Stimulated activated CD8-positive, alpha-beta memory T cell treated with anti-CD3 and anti-CD28 coated beads, Interleukin-2, amount 100 ng/mL, for 1 hour (primary cell): ENCODE measurements at places on chromosomes 3 and 15.

- DNase-seq = no peak
Observed at GRCh38 chr3:65402597-65402996, 636.1 kb downstream of the MAGI1 start.

- no peak for DNase-seq
Observed at GRCh38 chr3:56704706-56705105, 21.6 kb upstream of the TASOR start.

DNA sequence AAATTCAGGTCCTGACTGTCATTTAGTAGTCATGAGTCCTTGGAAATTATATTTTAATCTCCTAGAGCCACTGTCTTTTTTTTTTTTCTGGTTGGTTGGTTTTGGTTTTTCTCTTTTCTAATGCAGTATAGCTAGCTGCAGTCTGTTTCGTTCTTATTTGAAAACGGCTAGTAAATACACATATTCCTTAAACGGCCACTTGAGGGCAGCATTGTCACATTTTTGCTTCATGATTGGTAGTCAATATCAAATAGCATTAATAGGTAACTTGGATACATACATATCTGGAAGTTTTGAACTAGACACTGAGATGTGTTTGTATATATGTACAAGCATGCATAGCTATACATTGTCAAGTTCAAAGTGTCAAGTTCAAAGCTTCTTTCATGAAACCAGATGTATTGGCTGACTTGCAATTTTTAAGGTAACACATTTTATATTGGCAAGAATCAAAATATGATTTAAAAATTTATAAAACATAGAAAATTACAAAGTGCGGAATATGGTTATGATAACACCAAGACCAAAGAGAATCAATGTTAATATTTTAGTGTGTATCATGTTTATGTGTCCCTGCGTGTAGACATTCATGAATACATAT is 22.5 kb downstream of the GABRA5 start:
- DNase-seq = peak; percentile 8

DNA sequence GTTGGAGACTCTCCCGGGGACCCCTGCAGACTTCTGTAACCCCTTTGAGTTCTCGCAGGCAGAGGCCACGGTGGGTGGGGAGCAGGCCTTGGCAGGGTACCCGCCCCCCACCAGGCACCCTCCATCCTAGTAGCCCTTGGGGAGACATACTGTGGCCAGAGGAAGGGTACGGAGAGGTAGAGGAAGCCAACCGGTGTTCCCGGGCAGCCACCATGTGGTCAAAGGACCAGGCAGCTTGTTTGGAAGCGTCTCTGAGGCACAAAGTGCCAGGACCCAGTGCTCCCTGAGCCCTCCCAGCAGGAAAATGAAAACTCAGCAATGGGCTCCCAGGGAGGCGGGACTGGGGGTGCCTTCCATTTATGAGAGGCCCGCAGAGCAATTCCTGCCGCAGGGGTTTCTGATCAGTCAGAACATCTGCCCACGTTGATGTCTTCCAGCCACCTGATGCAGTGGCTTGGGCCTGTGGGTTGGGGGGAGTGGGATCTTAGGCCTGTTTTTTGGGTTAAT is 53.0 kb upstream of the CGNL1 start:
- DNase-seq = no peak

DNA sequence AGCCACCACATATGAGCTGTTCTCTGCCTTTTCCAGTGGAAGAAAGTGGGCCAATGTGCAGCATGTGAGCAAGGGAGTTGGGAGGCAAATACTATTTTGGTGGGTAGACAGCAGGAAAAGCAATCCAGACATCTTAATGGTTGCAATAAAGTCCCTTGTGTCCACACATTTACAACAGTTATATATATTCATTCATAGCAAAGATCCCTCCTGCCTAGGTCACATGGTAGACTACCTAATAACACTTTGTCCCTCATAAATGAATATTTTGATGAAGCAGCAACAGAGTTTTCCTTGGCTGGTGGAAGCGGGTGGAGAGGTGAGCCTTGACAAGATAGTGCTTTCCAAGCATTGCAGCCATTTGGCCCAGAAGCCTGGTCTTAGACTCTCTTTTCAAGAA is 6.2 kb upstream of the NSMCE3 start:
- no peak for DNase-seq

DNA sequence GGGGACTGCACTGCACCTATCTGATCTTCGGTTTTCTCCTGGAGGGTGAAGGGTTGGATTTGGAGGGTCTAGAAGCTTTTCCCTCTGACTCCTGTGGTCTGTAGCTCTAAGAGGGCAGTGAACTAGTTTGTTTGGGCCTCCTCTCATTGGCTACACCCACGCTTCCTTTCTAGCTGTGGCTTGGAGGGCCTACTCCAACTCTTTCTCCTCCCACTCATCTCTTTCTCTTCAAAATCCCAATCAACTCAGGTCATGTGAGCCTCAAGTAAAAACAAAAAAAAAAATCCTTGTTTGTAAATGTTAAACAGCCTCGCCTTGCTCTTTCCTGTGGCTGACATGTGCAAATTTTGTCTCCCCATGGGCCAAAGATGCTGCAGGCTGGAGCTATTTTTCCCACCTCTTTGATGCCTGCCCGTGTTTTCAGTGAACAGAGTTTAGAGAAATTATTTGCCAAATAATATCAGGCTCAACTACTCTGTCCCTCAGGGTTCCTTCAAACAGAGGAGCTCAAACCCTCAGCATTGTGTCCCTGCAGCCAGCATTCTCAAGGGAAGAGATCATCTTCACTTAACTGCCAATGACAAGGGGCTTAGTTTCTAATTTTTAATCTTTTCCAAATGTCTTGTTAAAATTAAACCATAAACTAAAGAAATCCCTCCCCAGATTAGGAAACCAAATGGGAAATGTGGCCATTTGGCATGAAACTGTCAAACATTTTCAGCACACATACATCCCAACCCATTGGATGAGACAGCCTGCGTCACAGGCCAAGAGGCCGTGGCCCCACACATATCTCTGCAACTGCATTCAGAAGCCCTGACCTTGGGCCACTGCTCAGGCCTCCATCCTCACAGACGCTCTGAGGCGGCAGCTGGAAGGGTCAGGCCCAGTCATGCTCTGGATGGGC is 114.8 kb upstream of the THBS1 start:
- DNase-seq = no peak

GRCh38 chr15:88215066-88215648 is 41.4 kb downstream of the NTRK3 start:
- no peak for DNase-seq

DNA sequence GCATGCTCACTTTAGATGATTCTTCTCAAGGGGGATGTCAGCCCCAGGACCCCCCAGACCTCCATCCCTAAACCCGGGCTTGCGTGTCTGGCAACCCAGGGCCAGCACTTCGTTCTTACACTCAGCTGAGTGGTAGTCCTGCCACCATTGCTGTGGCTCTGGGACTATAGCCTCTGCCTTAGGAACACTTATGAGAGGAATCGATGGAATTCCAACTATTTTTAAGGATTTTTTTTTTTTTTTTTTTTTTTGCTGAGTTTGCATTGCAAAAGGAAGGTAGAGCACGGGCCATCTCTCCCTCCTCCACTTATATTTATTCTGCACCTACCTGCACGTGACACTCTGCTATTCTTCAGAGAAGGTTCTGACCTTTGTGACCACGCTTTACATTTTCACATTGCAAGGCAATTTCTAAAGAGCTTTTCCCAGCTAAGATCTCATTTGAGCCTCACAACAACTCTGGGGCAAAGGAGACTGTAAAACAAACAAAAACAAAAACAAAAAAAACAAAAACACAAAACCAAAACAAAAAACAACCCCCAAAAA is 113.9 kb downstream of the LPP start:
- DNase-seq = no peak

DNA sequence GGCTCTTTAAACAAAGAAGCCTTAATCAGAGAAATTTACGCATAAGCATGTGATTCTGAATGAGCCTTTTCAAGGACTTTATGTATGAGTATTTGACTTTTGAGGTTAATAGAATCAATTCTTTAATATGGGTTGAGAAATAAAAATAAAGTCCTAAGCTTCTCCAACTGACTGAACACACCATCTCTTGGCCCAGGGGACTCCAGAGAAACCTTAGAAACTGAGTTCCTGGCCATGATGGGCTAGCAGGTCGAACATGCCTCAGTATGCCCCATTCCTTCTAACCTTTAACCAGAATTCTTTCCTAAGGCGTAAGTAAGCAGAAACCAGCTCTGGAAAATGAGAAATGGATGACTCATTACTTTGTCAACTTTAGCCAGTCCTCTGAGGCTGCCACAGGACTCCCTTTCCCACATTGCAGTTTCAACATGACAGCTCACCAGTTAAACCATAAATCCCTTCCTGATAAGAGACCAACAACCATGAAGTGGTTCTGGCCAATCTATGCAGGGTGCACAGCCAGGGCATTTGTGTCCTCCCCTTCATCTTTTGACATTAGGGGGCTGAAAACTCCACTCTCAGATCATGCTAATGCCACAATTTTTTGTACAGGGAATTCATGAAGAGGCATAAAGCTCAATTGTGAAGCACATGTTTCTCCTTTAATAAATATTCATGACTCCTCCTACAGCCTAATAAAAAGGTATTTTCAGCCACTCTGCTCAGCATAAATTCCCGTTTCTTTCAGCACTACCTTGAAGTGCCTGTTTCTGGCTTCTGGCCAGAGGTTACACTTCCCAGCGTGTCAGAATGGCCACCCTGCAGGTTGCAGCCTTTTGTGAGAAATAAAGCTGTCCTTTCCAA is 33.3 kb downstream of the TM4SF18 start:
- no peak for DNase-seq

DNA sequence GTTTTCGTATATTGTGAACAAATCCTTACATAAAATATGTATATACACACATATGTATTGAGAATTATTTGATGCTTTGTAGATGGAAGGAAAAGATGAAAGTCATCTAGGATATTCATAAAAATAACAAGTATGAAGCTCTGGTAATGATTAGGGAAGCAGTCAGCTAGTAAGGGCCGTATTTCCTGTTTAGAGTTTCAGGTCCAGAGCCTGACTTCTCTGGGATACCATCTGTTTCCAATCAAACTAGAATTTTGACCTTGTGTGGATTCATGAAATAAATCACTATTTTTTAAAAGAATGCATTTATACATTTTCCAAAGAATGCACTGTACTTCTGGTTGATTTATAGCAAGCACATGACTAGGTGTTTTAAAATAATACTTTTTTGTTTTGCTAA is 156.1 kb upstream of the CGNL1 start:
- DNase-seq = no peak

DNA sequence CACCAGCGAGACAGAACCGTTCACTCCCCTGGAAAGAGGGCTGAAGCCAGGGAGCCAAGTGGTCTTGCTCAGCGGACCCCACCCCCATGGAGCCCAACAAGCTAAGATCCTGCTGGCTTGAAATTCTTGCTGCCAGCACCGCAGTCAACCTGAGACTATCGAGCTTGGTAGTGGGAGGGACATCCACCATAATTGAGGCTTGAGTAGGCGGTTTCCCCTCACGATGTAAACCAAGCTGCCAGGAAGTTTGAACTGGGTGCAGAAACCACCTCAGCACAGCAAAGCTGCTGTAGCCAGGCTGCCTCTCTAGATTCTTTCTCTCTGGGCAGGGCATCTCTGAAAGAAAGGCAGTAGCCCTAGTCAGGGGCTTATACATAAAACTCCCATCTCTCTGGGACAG is 151.0 kb downstream of the MBNL1 start:
- DNase-seq = no peak

DNA sequence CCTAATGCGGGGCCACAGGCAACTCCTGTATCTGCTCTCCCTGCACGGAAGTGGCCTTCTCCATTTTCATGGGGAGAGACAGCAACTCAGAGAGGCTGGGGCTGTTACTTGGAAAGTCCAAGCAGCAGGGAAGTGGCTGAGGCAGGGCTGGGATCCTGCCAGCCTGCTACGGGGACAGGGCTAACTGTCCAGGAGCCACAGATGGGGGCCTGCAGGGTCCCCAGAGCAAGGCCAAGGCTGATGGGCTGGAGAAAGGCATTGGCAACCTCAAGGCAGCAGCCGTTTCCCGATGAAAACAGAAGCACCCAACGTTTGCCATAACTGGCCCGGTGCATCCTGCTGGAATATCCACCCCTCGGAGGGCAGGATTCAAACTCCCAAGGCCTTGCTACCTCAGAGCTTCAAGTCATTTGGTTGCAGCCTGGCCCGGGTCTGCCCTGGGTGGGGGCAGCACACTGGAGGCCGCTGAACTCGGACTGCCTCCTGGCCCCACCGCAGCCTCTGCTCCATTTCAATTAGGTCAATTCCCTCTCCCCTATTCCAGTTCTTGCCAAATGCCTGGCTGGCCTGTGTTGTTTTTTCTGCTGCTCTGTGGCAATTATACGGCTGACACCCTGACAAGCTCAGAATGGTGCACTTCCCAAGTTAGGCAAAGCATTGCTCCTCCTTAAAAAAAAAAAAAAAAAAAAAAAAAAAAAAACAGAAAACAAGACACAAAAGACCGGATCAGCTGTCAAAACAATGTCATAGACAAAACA is 143.5 kb downstream of the NUP210 start:
- DNase-seq = no peak

DNA sequence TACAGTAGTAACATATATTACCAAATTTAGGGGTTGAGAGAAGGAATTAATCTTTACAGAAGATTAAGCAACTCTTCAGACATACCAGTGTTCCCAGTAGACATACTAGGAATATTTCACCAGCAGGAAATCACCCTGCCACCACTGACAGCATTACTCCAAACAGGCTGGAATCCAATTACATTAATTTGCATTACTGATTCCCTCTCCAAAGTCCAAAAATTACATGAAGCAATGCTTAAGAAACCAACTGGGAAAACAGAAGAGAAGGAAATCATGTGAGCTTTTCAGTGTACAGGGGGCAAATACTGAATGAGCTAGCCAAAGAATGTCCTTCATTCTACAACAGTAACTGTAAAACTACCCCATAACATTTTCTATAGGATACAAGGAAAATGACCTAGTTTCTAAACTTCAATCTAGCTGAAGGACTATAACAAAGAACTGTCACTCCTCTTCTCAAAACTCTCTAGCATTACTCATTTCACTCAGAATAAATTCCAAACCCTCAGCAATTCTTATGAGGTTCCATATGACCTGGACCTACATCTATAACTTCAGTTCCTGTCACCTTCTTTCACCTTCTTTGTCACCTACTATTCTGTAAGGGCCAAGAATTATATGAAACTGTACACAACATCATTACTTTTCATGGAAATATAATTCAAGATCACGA is 72.7 kb downstream of the INO80 start:
- no peak for DNase-seq

DNA sequence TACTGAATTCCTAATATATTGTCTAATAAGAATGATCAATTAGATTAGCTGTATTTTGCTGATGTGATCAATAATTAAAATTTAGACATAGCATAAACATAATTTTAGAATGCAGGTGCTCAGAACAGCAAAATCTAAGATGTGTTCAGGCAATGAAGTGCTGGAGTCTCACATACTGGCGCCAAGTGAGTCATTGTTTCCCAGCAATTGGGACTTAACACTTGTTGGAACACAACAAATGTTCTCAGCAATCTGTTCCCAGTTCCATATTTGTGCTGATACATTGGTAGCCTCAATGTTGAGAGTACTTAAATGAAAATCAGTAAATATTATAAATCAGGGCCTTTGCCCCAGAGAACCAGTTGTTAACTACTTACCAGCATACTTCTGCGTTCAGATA is 619.0 kb downstream of the ROBO1 start:
- DNase-seq = no peak
